Urothelium cell line (cell line): ENCODE measurements at places on chromosomes 3 and 15.

DNA sequence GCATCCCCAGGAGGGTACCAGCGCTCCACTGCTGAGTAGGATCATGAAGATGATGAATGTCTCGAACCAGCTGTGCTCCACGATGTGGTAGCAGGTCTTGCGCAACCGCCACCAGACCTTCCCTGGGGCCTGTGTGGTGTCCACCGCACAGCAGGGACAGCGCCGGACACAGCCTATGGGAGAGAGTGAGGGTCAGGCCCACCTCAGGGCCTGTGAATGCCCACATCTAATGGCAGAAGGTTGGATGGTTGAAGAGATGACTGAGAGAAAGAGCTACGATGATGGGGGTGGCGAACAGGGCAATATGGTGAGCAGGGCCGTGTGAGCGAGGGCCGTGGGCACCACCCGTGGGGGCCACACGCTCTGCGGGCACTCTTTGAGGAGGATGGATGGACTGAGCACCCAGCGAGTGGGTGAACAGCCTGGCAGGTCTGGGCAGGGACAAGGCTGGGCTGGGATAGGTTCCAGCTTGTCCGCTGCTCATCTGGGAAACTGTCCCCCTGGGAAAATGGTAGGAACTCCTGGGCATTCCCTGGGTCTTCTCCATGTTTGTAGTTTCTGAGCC lies 74.1 kb downstream of the SCN5A start:
- DNase-seq, result no peak

DNA sequence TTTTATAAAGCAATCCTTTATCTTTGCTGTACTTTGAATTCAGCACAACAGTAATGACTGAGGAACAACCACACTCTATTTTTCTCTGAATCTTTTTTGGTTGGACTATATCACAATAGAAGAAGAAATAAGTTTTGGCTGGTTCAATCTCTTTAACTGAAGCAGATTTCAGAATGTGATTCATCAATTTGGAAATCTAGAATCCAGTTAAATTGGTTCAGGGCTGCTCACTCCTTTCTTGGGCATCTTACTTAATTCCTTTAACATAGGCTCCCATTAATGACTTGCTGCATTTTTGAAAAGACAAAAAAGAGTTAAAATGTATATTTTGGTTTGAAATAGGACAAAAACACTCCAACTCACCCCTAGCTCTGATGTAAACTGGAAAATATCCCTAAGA lies 688.3 kb upstream of the NECTIN3 start:
- no peak for DNase-seq

GRCh38 chr15:60397772-60398445 lies at the start of gene ANXA2:
ANXA2 (minus strand) TSS chr15:60397986; CDS start chr15:60386075, 11,911 bp downstream.
- DNase-seq, result peak; percentile 94

DNA sequence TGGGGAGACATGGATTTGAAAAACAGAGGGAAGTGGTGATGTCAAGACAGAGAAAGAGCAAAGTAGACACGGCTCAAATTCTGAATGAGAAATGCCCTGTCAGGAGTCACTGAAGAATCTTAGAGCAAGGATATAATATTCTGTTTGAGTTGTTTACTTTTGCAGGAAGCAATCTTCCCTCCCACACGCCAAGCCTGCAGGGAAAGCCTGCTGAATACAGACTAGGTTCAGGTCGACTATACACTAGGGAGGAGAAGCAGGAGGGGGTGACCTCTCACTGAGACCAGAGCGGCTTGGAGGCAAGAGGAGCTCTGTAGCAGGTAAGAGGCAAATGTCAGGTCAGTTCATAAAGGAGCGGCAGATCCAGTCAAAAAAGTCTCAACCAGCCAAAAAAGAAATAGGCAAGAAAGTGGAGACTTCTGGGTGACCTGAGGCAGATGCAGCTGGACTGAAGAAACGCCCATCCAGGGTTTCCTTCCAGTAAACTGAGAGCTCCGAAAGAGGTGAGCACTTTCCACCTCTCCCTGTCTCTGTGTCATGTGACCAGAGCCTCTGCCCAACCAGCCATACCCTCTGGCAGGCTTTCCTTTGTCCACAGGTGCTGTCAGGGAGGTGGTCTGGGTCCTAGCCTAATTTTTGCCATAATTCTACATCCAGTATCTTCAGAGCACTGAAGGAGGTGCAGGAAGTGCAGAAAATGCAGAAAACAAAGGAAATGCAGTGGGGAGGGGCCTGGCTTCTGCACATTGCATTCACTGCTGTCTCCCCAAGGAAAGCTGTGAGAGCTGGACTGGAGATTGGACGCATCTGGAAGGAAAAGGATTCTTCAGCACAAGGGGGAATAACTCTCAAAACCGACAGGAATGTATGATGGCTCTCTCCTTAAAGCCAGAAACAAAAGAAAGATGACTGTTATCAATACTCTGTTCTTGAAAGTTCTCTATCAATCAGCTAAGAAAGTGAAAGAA lies 37.8 kb upstream of the CTXND1 start:
- DNase-seq, result no peak

GRCh38 chr15:83283813-83284558 lies 478 bp downstream of the BNC1 start:
- no peak for DNase-seq

DNA sequence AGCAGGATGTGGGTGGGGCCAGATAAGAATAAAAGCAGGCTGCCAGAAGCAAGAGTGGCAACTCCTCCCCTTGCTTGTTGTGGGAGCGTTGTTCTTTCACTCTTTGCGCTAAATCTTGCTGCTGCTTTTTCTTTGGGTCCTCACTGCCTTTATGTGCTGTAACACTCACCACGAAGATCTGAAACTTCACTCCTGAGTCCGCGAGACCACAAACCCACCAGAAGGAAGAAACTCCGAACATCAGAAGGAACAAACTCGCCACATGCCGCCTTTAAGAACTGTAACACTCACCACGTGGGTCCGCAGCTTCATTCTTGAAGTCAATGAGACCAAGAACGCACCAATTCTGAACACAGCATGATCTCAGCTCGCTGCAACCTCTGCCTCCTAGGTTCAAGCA lies 72.9 kb downstream of the IL12A start:
- DNase-seq, result no peak

DNA sequence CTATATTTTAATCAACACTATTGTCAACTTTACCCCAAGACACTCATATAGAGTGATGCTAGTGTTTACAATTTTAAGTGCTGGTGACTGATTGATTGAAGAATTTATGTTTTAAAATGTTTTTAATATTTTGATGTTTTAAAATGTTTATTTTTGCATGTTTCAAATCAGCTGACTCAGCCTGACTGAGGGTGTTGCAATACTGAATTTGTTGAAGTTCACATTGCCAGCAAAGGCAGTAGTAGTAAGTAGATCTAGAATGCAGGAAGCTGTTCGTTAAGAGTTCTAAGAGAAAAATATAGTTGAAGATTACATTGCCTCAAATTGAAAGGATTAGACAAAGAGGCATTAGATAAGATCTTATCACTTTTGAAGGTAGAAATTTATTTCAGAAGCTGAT lies 977.6 kb downstream of the IGSF11 start:
- no peak for DNase-seq

- no peak for DNase-seq
Measured at GRCh38 chr3:17874636-17875035, 132.2 kb upstream of the TBC1D5 start.

- no peak for DNase-seq
Measured at GRCh38 chr3:52234516-52235447, 4.2 kb downstream of the TWF2 start.

DNA sequence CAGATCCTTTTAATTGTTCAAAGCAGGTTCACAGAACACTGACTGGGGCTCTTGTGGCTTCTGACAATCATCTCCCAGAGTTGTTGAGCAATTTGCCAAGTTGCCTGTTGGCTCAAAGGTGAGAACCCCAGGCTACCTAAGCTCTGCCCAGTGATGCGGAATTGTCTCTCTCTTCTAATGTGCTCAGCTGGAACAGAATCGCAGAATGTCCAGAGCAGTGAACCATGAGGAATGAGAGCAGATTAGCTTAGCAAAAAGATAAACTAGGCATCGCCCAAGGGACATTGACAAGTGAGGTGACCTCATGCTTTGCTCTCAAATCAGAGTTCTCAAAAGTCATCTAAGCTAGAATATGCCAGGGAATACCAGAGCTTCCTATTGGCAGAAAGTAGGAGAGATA lies 148.1 kb downstream of the WDR76 start:
- no peak for DNase-seq

GRCh38 chr3:123327480-123327879 lies 121.4 kb downstream of the ADCY5 start:
- no peak for DNase-seq
